Upper lobe of left lung (tissue), 6 donors: ENCODE measurements at places on chromosomes 3 and 15. TPM values are rescaled to one million over a fixed set of nuclear protein-coding genes. Genes with fewer than 3 reads are reported as not detected.

The GPR87 gene
- total RNA-seq, result 0.34 TPM

The PLA2G4E gene
- not detected for total RNA-seq

The GOLGA8N gene
- total RNA-seq, result 14.8 TPM

The ALPK3 gene
- total RNA-seq, result 16.6 TPM

The CLDN16 gene
- 1.0 TPM for total RNA-seq
